Nephron progenitor cell (in vitro differentiated cells): ENCODE measurements at places on chromosomes 5 and 9.

DNA sequence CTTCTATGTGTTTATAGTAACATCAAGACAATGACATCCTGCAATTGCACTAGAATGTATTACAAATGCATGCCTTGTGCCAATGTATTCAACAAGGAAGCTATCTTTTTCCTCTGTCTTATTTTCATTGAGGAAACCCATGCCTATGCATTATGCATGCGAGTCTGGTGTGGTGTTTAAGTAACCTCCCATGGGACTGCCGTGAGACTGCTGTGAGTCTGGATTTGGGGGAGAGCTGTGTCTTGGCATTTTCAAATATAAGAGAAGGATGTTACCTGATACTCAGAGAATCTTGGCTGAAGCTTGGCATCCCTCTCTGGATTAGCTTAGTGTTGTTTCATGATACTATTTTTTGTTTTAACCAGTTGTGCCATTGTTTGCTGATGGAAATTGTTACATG, 98.3 kb downstream of the F2RL2 start:
- peak overlapping the region; percentile 37 for H3K4me3 ChIP-seq
- peak; percentile 12 for DNase-seq
- H3K36me3 ChIP-seq, result peaks cover 4% of the 10 kb centered on the region
- peaks cover 5% of the 10 kb centered on the region for H3K27me3 ChIP-seq

- H3K36me3 ChIP-seq, result peaks cover 47% of the 10 kb centered on the region
- no peak overlapping the region for H3K27ac ChIP-seq
- H3K4me1 ChIP-seq, result no peaks in the 10 kb centered on the region
- peak; percentile 44 for DNase-seq
Measured at GRCh38 chr5:39376293-39376714, 12.0 kb upstream of the C9 start.

- no peak for DNase-seq
- no peak overlapping the region for H3K4me3 ChIP-seq
- H3K27ac ChIP-seq, result no peak overlapping the region
- no peaks in the 10 kb centered on the region for H3K27me3 ChIP-seq
- H3K36me3 ChIP-seq, result no peaks in the 10 kb centered on the region
- peaks cover 88% of the 10 kb centered on the region for H3K4me1 ChIP-seq
Measured at GRCh38 chr9:20472342-20473045, 149.8 kb downstream of the MLLT3 start.

DNA sequence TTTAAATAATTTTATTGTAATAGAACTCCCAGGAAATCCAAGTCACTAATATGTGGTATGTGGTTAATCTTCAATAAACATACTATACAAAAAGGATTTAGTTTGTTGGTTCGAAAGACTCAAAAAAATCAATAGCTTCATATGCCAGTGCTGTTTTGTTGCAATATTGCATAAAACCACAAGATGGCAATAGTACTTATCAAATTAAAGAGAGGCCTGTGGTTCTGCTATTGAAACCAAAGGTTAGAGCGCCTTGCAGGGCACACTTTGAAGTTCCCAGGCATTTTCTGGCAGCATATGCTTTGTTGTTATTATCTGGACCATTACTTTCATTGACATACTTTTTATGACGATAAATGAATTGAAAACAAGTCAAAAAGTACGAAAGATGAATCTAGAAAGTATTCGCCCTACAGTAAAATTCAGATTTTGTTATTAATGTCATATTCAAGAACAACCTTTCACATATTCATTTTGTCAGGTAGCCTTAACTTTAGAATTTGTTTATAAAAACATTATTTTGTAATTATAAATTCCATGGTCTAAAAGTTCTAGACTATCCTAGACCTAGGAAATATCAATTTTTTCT, 316.3 kb downstream of the MCTP1 start:
- peaks cover 4% of the 10 kb centered on the region for H3K27me3 ChIP-seq
- no peaks in the 10 kb centered on the region for H3K36me3 ChIP-seq
- no peaks in the 10 kb centered on the region for H3K4me1 ChIP-seq
- no peak overlapping the region for H3K4me3 ChIP-seq
- H3K27ac ChIP-seq, result no peak overlapping the region

GRCh38 chr9:134258828-134259546, 67.3 kb upstream of the RXRA start:
- H3K36me3 ChIP-seq, result no peaks in the 10 kb centered on the region
- no peak overlapping the region for H3K4me3 ChIP-seq
- H3K4me1 ChIP-seq, result peaks cover 35% of the 10 kb centered on the region
- H3K27me3 ChIP-seq, result peaks cover 28% of the 10 kb centered on the region
- DNase-seq, result no peak

GRCh38 chr9:113125386-113126035, 25.3 kb upstream of the SLC31A2 start:
- DNase-seq, result no peak
- H3K36me3 ChIP-seq, result no peaks in the 10 kb centered on the region
- no peaks in the 10 kb centered on the region for H3K4me1 ChIP-seq
- H3K27me3 ChIP-seq, result peaks cover 28% of the 10 kb centered on the region

DNA sequence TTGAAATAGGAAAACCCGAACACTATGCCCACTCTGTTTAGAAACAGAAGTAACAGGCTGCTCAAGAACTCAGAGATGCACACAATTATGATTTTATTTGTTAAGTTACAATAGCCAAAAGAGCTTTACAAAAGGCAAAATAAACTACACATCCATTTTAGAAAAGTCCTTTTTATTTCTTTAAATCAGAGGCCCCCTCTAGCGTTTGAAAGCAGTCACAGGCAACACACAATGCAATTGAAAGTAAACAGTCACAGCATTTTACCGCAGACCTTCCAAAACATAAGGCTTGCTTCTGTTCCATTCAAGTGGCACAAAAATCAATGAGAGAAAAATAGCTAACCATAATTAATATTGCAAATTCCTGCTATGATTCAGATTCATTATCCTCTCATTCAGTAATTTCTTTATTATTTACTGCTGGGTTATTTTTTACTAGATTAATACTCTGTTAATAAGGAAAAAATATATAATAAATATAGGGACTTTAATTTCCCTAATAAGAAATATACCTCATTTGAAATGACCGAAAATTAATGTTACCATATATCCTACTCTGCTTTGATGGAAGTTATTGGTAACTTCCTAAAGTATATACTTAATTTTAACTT, 78.3 kb downstream of the CEP120 start:
- H3K27ac ChIP-seq, result no peak overlapping the region
- DNase-seq, result peak; percentile 5
- peaks cover 5% of the 10 kb centered on the region for H3K4me1 ChIP-seq
- no peaks in the 10 kb centered on the region for H3K27me3 ChIP-seq

DNA sequence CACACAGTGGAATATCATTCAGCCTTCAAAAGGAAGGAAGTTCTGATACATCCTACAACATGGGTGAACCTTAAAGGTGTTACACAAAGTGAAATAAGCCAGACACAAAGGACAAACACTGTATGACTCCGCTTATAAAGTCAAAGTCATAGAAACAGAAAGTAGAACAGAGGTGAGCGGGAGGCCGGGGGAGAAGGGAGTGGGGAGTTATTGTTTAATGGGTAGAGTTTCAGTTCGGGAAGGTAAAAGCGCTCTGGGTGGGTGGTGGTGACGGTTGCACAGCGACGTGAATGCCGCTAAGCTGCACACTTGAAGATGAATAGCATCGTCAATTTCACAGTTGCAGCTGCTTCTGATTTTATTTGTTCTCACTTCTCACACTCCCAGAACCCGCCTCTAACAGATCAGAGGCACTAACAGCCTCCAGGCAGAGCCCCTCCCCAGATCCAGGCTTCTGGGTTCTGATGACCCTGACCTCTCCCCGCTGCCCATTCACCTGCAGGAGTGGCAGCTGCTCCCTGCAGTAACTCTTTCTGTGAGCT, 34.1 kb downstream of the BNIP1 start:
- H3K27ac ChIP-seq, result no peak overlapping the region
- H3K36me3 ChIP-seq, result no peaks in the 10 kb centered on the region
- H3K4me3 ChIP-seq, result no peak overlapping the region
- H3K27me3 ChIP-seq, result peaks cover 44% of the 10 kb centered on the region
- DNase-seq, result no peak

GRCh38 chr5:60520451-60521227, 179.3 kb downstream of the DEPDC1B start:
- peak overlapping the region; percentile 30 for H3K27ac ChIP-seq
- no peaks in the 10 kb centered on the region for H3K36me3 ChIP-seq
- no peaks in the 10 kb centered on the region for H3K4me1 ChIP-seq
- H3K4me3 ChIP-seq, result no peak overlapping the region

- peaks cover 10% of the 10 kb centered on the region for H3K4me1 ChIP-seq
- H3K27me3 ChIP-seq, result peaks cover 3% of the 10 kb centered on the region
- H3K27ac ChIP-seq, result no peak overlapping the region
Measured at GRCh38 chr9:18720691-18721090, 246.7 kb downstream of the ADAMTSL1 start.

DNA sequence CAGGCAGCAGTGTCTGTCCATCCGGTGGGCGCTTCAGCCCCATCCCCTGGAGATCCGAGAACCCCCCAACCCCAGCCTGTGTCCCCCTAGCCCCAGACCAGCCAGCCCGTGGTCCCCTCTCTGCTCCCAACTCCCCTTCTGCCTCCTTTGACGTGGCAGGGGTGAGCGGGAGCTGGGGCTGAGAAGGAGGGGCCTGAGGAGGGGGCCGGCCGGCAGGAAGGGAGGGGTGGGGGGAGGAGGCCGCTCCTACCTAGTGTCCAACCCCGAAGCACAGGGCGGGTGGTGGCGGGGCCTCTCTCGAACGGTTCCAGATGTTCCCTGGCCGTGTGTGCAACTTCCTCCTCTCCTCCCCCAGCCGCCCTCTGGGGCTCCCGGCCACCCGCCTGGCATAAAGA, 31.0 kb downstream of the GOLGA2 start:
- peak; percentile 81 for DNase-seq
- H3K27me3 ChIP-seq, result peaks cover 4% of the 10 kb centered on the region
- peaks cover 20% of the 10 kb centered on the region for H3K36me3 ChIP-seq
- H3K4me3 ChIP-seq, result peak overlapping the region; percentile 64

GRCh38 chr9:92563116-92564100, 27.6 kb upstream of the ECM2 start:
- no peak overlapping the region for H3K4me3 ChIP-seq
- H3K27ac ChIP-seq, result peak overlapping the region; percentile 24
- no peaks in the 10 kb centered on the region for H3K27me3 ChIP-seq
- DNase-seq, result no peak
- peaks cover 8% of the 10 kb centered on the region for H3K36me3 ChIP-seq
- peaks cover 11% of the 10 kb centered on the region for H3K4me1 ChIP-seq

DNA sequence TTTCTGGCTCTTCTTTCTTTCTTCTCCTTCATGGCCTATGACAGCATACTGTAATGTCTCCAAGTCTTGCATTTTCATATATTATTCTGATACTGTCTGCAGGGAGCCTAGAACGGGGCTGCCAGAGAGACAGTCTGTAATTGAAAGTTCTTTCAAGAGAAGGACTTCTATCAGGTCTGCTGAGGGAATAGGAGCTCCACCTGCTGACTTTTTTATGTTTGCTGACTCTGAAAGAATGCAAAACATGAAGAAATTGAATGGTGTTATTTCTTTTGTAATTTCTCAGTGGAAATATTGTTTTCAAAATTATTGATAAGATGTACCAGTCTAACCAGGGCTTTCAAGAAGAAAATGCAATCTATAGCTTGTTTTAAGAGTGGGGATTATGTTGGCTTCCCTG, 121.9 kb upstream of the RFX3 start:
- no peak overlapping the region for H3K27ac ChIP-seq
- H3K4me3 ChIP-seq, result no peak overlapping the region
- H3K27me3 ChIP-seq, result no peaks in the 10 kb centered on the region
- H3K36me3 ChIP-seq, result no peaks in the 10 kb centered on the region

DNA sequence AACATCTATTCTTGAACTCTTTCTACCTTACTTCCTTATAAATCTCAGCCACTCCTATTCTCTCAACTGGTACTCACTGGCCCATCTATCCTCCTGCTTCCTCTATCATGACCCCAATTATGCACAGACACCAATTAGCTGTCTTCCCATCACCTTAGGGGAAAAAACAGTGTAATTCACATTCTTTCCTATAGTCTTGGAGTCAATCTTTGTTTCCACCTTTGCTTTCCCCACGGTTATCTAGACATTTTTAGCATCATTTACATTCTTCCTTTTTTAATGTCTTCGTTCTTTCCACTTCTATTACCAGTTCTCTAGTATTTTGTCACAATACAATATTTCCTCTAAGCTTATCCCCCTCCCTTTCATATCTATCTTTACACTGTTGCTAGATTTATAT, 449.4 kb downstream of the TMEM38B start:
- peaks cover 6% of the 10 kb centered on the region for H3K27me3 ChIP-seq
- H3K4me3 ChIP-seq, result no peak overlapping the region
- no peaks in the 10 kb centered on the region for H3K4me1 ChIP-seq
- DNase-seq, result no peak

GRCh38 chr5:137431051-137431450, 68.1 kb downstream of the SPOCK1 start:
- H3K36me3 ChIP-seq, result no peaks in the 10 kb centered on the region
- no peaks in the 10 kb centered on the region for H3K4me1 ChIP-seq
- peaks cover 7% of the 10 kb centered on the region for H3K27me3 ChIP-seq
- H3K4me3 ChIP-seq, result no peak overlapping the region
- DNase-seq, result no peak
- H3K27ac ChIP-seq, result peak overlapping the region; percentile 22

GRCh38 chr5:73365301-73365853, 83.2 kb downstream of the FOXD1 start:
- peaks cover 9% of the 10 kb centered on the region for H3K27me3 ChIP-seq
- no peak for DNase-seq
- no peak overlapping the region for H3K4me3 ChIP-seq
- H3K27ac ChIP-seq, result no peak overlapping the region
- peaks cover 5% of the 10 kb centered on the region for H3K36me3 ChIP-seq
- peaks cover 17% of the 10 kb centered on the region for H3K4me1 ChIP-seq

DNA sequence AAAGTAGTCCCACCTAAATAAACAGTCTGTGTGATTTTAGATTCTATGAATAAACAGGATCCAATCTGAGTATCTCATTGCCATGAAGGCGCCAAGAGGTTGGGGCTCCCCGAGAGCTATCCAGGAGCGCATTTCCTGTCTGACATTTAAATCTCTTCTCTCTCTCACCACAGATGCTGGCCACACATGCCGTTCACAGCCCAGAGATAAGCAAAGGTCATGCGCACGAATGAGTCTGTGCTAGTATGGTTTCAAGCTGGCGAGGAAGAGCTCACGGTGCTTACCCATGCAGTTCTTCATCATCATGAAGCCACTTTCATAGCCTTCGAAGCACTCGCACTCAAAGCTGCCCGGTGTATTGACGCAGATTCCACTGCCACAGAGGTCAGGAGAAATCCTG, 199.4 kb downstream of the FBN2 start:
- peak overlapping the region; percentile 31 for H3K27ac ChIP-seq

DNA sequence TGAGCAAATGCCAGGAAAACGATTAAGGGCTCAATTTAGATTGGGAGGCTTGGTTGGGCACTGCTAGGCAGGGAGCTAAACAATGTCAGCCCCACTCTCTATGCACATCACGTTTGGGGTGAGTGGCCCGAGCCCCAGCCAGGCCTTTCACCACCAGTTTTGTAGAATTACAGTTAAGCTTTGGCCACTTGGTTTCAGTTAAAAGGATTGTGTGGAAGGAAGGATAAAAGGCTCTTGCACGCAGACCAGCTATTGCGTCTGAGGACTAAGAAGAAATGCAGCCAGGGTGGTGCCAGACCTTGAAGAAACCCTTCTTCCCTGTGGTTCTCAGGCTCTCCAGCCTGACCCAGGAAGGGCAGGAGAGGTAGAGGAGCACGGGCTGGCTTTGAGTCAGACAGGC, 125.3 kb upstream of the SLC44A1 start:
- DNase-seq, result no peak
- no peak overlapping the region for H3K27ac ChIP-seq
- H3K4me3 ChIP-seq, result no peak overlapping the region
- peaks cover 44% of the 10 kb centered on the region for H3K4me1 ChIP-seq
- peaks cover 4% of the 10 kb centered on the region for H3K36me3 ChIP-seq
